ENCODE measurements at places on chromosomes 3 and 15.

DNA sequence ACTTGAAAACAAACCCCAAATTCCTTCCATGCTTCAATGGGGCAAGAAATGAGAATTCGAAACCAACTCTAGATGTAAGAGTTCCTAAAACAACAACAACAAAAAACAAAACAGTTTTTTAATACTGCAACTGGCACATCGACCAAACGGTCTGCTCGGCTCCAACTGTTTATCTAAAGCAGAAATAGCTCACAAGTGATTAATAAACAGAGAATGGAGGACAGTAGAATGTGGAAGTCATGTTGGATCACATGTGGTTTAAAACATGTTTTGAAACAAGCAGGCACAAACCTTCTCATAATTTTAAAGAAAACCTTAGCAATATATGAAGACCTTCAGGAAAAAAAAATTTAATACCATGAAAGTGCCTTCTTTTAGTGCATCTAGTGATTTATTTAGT, 55.1 kb downstream of the SETMAR start:
- DNase-seq, result no peak

DNA sequence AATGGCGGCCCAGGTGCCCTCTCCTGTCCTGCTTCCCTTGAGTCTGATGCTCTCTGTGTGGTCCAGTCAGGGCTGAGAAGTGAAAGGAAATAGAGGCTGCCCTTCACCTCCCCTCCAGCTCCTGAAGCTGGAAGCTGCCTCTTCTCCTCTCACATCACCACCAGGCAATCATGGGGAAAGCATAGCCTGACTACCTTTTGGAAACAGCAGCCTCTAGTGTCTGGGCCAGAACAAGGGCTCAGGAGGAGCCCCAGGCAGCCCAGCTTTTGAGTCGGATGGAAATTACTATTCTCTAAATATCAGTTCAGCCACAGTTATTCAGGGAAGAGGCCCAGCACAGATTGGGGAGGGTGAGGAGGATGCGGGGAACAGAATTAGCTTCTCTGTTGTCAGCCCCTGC, 43.3 kb upstream of the CCDC174 start:
- DNase-seq, result no peak

GRCh38 chr3:79517766-79518413, 249.9 kb downstream of the ROBO1 start:
- DNase-seq, result no peak

DNA sequence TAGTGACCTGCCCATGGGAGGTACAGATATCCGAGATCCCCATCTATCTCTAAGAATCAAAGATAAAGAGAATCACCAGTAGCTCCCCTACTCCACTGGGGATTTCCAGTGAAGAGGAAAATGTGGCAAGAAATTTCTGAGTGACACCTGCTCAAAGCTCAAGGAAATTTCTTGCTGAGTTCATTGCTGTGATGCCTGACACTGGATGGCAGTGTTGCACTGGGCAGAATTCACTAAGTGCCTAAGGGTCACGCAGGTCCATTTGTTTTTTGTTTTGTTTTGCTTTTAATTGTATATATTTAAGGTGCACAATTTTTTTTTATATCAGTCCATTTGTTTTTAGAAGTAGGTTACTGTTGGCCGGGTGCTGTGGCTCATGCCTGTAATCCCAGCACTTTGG, 109.5 kb upstream of the KCNAB1 start:
- no peak for DNase-seq

GRCh38 chr3:131729643-131730017, 226.9 kb upstream of the MRPL3 start:
- DNase-seq, result no peak

Measured in cortex of kidney (tissue), 1 donor.